Ovary (tissue), 10 donors: ENCODE measurements at places on chromosomes 1 and 21. TPM values are rescaled to one million over a fixed set of nuclear protein-coding genes. Genes with fewer than 3 reads are reported as not detected.

Gene S100B
- total RNA-seq, result 2.9 TPM

GRCh38 chr1:162388615-162389014 is 7.1 kb downstream of the C1orf226 start:
- no peak for DNase-seq

DNA sequence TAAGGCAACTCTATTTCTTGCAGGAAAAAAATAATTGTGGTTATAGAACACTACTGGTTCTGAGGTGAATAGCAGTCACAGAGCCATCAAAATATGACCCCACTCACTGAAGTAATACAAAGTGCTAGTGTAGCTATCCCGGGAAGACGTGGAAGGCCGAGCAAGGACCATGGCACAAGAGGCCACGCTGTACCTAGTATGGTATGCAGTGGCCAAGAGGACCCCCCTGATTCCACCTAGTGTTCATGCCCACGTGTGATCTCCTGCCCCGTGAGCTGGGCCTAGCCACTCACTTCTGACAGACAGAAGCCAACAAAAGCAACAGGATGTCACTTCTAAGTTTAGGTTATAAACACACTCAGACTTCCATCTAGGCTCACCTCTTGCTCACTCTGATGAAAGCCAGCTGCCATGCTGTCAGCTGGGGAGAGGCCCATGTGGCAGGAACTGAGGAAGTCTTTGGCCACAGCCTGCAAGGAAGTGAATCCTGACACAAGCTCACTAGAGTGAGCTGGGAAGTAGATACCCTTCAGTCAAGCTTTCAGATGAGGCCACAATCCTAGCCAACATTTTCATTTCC is 21.7 kb upstream of the LSS start:
- DNase-seq, result no peak

- DNase-seq, result no peak
These were observed 7.7 kb upstream of the CYP4Z1 start for GRCh38 chr1:47059376-47059775.

DNA sequence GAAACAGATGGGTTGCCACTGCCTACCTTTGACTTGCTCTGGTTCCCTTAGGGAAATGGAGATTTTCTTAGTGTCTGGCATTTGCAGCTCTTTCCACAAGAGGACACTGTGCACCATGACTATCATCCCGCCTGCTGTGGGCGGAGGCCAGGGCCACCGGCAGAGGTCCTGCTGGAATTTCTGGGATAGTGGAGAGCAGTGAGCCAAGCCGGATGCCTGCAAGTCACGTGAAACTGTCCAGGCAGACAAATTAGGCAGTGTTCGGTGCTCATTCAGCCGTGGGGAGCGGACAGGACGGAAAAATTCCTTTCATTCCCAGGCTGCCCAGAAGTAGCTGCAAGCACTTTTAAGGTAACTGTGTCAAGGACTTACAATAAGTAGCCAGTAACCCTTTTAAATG is 43.4 kb downstream of the IGSF5 start:
- peak; percentile 78 for DNase-seq
